ENCODE measurements at places on chromosomes 7 and 10.

DNA sequence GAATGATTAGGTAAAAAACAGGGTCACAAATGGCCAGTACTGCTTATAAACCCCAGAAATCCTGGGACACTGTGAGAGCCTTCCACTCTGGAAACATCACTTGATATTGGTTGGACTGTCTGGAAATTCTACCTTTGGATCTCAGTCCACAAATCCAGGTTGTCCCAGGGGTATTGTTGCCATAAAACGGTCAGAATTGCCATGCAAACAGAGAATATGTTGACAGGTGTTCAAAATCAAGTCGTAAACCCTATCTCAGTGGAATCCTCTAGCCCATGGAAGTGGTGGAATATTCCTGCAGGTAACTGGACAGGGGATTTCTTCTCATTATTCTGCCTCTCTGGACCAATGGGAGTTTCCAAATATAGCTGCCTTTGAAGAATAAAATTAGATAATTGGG lies 31.2 kb upstream of the KCTD7 start:
- DNase-seq: no peak

- DNase-seq: no peak
These were observed 203.1 kb upstream of the VSTM2A start for GRCh38 chr7:54339073-54339472.

- DNase-seq: no peak
These were observed 141.2 kb downstream of the ADAM22 start for GRCh38 chr7:88075216-88075615.

DNA sequence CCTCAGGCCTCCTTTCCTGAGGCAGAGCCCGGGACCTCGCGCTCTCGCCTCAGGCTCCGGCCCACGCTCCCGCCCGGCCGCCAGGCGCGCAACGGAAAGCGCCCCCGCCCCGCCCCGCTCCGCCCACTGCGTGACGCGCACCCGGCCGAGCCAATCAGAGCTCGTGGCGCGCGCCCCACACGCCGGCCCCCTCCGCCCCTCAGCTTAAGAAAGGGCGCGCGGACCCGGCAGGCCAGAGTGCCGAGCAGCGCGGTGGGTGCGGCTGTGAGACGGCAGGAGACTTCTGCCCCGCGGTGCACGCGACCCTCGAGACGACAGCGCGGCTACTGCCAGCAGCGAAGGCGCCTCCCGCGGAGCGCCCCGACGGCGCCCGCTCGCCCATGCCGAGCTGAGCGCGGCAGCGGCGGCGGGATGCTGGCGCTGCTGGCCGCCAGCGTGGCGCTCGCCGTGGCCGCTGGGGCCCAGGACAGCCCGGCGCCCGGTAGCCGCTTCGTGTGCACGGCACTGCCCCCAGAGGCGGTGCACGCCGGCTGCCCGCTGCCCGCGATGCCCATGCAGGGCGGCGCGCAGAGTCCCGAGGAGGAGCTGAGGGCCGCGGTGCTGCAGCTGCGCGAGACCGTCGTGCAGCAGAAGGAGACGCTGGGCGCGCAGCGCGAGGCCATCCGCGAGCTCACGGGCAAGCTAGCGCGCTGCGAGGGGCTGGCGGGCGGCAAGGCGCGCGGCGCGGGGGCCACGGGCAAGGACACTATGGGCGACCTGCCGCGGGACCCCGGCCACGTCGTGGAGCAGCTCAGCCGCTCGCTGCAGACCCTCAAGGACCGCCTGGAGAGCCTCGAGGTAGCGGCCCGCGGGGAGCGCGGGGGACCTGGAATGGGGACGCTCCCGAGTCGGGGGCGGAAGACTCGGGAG lies at the start of gene NPTX2:
TSS of gene NPTX2 (plus strand) at position 235 of the 909 bp plus-strand sequence. CDS start at position 412, 177 bp downstream.
- DNase-seq: no peak

- no peak for DNase-seq
These were observed 16.4 kb upstream of the RNF148 start for GRCh38 chr7:122719010-122719578.

DNA sequence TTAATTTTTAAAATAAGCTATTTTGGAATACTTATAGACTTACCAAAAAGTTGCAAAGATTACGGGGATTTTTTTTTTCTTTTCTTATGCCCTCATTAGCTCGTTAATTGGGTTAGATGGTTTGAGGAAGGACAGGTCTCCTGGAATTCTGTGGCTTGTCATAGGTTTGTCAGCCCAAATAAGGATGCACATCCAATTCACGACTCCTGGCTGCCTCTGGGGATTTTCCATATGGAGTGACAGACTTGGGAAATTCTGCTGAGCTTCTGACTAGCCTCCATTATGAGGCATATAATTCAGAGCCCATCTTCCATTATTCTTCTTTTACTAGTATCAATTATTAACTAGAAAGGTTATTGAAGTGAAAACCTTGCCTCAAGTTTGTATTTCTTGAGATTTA lies 102.1 kb downstream of the AUTS2 start:
- no peak for DNase-seq

DNA sequence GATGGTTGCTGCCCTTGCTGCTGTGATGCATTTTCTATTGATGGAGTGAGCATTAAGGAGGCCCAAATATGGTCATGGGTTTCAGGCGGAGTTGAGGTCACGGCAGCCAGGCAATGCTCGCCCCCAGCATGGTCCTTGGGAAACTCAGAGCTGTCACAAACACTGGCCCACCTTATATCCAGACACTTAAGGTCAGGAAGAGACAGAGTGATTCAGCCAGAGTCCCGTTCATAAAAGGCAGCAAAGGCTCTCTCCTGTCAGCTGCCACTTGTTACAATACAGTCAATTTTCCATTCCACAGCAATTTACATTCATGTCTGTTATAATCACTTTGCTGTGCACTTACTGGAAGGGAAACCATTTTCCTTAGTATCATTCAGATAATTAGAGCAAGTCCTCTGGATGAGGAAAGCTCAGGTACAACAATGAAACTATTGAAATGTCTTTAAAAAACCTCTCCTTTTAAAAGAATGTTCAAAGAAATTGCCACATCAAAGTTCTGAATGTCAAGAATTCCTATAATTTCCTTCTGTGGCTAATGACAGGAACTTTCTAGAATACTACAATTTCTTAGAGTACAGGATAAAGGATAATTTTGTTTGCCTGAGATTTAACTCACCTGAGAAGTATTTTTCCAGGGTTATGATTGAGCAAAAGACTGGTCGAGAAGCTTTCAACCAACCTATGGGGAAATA lies 14.8 kb upstream of the ANKRD1 start:
- no peak for DNase-seq

DNA sequence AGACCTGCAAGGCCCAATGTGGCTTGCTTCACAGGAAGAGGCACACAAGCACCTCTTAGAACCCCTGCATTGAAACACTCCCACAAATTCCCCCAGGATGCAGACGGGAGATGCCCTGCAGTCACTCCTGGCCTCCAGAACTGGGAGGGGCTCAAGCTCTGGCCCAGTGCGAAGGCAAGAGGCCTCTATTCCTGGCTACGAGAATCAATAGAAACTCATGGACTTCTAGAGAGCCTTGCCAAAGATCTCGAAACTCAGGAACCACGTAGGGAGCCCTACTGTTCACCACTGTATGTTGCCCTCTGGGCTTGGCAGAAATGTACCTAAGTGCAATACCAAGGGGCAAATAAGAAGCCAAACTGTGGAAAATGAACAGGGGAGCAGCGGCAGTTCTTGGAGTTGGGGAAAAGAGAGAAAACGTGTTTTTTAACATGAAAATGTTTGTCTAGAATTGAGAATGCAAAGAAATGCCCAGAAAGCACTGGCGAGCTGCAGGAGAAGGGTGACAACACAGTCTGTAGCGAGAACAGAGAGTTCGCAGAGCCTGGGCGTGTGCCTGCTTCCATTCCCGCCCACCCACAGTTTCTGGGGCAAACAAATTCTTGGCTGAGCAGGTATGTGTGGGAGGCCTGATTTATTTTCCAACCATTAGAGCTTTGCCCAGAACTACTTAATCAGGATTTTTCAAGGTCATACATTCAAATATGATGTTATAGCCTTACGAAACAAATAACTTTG lies 260.5 kb upstream of the KLF14 start:
- DNase-seq: no peak

GRCh38 chr7:148151778-148152177 lies 438.8 kb upstream of the C7orf33 start:
- DNase-seq: peak; percentile 35

DNA sequence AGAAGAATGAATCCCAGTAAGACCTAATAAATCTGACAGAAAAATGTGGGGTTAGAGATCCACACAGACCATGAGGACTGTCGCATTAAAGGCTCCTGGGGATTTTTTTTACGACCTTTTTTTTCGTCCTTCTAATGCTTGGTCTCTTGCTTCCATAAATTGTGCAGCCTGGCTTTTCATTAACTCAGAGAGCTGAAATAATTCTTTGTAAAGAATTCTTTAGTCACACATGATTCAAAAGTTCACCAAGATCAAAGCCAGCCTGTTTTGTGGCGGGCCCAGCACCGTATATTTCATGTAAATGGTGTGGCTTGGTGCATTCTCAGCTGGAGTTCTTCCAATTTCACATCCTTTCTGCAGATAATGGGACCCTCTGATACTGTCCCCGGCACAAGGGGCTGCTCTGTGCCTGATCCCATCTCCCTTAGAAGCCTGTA lies 206.6 kb upstream of the BMPER start:
- DNase-seq: no peak

All from RKO (cell line).